Small intestine (tissue), 16 donors: ENCODE measurements at places on chromosomes 3 and 15. TPM values are rescaled to one million over a fixed set of nuclear protein-coding genes. Genes with fewer than 3 reads are reported as not detected.

GABRB3 gene
- polyA plus RNA-seq = not detected

DNA sequence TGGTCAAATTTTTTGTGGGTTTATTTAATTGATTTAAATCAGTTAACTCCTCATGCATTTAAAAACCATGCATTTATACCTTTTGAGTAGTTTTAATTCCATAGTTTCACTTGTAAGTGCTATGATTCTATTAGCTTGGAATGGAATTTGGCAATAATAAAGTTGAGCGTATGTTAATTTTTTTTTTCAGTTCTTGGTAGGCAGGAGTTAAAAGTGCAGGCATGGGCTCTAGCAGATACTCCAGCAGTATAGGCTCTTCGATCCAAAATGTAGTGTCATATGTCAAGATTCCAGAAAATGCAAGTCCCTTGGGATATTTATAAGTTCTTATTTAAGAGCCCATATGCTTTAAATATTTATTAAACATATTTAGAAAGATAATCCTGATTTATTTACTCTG, 70.3 kb downstream of the LYSMD4 start:
- H3K36me3 ChIP-seq = peaks cover 2% of the 10 kb centered on the region
- no peaks in the 10 kb centered on the region for H3K27me3 ChIP-seq
- H3K4me3 ChIP-seq = no peak overlapping the region

GRCh38 chr3:120092474-120092873, 1.8 kb downstream of the GSK3B start:
- H3K4me1 ChIP-seq = peaks cover 4% of the 10 kb centered on the region
- peak overlapping the region; percentile 87 for H3K4me3 ChIP-seq
- DNase-seq = no peak
- no peak overlapping the region for H3K27ac ChIP-seq
- no peaks in the 10 kb centered on the region for H3K27me3 ChIP-seq

DNA sequence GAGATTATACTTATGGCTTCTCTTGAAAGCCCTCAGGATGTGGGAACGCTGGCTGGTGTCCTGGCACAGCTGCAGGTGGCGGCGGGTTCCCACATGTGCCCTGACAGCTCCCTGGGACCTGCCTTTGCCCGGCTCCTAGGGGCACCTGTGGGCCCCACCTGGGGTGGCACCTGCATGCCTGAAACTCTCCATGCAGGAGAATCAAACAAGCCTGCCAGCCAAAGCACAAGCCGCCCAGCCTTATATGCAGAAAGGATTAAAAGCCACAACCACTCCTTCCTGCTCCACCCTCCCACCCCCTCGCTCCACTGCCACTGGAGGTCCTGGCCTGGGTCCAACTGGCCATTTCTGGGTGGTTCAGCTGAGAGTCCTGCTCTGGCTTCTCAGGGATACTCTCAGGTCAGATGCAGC, 18.1 kb downstream of the TRPM1 start:
- H3K36me3 ChIP-seq = no peaks in the 10 kb centered on the region
- DNase-seq = no peak
- H3K4me1 ChIP-seq = no peaks in the 10 kb centered on the region
- no peak overlapping the region for H3K27ac ChIP-seq
- no peaks in the 10 kb centered on the region for H3K27me3 ChIP-seq

ITIH4 gene
- polyA plus RNA-seq = 3.0 TPM
